OCI-M1 (cell line): ENCODE measurements at places on chromosomes 16 and 17.

GRCh38 chr17:57009737-57010445 is 32.0 kb downstream of the SCPEP1 start:
- peak; percentile 80 for DNase-seq

DNA sequence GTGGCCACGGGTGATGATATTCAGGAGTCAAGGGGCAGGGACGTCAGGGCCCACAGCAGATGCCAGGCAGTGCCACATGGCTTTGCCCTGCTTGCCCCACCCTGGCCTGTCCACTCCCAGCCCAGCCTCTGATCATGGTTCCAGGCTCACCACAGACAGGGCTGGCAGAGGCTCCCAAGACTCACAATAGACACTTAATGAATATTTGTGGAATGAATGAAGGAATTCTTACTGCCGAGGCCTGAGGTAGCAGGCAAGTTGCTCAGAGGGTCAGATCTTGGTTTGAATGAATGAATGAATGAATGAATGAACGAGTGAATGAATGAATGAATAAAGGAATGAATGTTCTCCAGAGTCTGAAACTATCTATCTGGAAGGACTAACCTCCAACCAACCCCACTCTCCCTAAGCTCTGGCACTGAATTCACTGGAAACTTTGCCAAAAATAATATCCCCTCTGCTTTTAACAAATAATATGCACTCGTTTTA is 60.9 kb downstream of the RAI1 start:
- no peak for DNase-seq

DNA sequence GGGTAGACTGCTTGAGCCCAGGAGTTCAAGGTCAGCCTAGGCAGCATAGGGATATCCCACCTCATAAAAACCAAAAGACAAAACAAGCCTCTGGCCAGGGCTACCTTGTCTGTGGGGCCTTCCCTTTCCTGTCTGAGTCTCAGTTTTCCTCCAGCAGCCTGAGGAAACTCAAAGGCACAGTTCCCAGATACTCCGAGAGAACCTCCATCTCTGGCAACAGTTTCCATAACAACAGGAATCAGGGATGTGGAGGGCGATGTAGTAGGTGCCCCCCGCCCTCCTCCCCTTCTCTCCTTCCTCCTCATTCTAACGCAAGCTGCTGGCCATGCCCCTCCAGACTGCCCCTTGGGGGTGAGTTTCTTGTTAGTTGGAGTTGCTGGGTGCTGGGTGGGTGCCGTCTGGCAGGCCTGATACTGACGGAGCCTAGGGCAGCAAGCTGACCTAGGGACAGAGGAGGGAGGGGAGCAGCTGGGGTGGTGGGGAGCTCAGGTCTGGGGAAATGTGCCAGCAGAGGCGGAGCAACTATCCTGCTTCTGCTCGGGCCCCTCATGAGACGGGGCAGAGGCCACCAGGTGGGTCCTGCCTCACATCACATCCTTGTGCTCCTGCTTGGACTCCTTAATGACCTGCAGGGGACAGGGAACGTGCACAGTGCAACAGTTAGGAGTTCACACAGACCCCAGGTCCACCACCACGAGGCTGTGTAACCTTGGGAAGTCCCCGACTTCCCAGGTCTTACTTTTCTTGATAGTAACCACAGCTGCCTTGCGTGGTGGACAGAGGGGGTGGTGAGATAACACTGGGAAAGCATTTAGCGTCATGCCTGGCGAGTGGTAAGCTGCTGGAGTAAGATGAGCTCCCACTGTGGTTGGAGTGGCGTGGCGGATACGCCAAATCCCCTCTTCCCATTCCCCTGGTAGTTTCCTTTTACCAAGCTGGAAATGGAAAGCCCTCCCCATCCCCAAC is 7.8 kb upstream of the EFTUD2 start:
- DNase-seq: peak; percentile 76

GRCh38 chr17:70013911-70014310 is 61.1 kb upstream of the KCNJ16 start:
- DNase-seq: no peak

- DNase-seq: no peak
Measured at GRCh38 chr17:10127819-10128425, 70.5 kb downstream of the GAS7 start.
